Aorta (tissue), 5 donors: ENCODE measurements at places on chromosomes 5 and 9.

DNA sequence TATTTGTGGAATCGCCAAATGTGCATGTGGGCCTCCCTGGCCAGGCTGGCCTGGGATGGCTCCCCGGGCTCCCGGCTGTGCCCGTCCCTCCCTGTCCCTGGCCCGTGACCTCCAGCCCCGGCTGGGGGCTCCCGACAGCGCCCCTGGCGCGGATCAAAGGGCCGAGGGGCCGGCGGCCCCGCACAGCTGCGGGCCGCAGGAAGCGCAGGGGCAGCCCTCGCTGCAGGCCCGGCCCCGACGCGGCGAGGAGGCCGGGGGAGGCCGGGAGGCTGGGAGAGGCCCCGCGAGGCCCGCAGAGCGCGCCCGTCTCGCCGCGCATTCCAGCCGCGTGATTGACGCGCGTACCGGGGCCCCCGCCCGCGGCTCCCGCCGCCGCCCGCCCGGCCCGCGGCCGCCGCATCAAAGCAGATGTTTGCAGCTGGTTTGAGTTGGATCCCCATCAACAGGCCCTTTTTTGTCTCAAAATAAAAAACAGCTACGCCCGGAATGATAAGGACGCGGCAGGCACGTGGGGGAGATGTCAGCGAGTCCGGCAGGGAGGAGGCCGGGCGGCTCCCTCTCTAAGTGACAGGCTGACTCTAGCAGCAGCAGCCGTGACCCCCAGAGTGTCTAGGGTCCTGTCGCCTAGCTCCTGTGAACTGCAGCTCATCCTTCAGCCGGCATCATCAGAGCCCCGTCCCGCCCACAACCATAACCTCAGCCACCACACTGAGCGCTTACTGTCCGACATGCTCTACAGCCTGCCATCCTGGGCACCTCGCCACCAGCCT lies 69.4 kb downstream of the LMX1B start:
- DNase-seq, result no peak

DNA sequence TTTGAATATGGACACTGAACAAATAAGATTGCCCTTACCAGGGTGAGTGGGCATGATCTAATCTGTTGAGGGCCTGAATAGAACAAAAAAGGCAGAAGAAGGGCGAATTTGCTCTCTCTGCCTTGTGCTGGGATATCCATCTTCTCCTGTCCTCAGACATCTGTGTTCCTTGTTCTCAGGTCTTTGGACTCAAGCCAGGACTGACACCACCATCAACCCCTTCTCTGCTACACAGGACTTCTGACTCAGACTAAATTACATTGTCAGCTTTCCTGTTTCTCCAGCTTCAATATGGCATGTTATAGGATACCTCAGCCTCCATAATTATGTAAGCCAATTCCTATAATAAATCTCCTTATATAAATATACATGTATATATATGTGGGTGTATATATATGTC lies 40.8 kb upstream of the SLCO6A1 start:
- no peak for DNase-seq

DNA sequence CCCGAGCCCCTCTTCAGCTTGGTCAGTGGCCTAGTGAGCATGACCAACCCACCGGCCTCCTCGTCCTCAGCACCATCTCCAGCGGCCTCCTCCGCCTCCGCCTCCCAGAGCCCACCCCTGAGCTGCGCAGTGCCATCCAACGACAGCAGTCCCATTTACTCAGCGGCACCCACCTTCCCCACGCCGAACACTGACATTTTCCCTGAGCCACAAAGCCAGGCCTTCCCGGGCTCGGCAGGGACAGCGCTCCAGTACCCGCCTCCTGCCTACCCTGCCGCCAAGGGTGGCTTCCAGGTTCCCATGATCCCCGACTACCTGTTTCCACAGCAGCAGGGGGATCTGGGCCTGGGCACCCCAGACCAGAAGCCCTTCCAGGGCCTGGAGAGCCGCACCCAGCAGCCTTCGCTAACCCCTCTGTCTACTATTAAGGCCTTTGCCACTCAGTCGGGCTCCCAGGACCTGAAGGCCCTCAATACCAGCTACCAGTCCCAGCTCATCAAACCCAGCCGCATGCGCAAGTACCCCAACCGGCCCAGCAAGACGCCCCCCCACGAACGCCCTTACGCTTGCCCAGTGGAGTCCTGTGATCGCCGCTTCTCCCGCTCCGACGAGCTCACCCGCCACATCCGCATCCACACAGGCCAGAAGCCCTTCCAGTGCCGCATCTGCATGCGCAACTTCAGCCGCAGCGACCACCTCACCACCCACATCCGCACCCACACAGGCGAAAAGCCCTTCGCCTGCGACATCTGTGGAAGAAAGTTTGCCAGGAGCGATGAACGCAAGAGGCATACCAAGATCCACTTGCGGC lies 1.8 kb downstream of the EGR1 start:
- DNase-seq, result no peak

DNA sequence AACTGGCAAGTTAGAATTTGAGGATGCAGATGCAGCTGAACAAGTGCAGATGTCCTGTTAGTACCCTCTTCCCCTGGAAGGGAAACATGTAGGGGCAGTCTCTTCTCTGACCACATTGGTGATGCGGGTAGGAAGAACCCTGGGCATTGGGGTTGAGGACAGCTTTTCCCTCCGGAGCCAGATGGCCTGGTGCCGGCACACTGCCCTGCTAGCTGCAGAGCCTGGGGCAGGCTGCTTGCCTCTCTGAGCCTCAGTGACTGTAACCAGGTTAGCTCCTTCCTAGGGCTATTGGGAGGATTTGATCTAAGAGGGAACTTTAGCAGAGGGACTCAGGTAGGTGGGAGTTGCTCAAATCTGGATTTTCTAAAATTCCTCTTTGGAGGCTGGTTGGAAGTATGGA lies 148.4 kb downstream of the HSPA4 start:
- no peak for DNase-seq

DNA sequence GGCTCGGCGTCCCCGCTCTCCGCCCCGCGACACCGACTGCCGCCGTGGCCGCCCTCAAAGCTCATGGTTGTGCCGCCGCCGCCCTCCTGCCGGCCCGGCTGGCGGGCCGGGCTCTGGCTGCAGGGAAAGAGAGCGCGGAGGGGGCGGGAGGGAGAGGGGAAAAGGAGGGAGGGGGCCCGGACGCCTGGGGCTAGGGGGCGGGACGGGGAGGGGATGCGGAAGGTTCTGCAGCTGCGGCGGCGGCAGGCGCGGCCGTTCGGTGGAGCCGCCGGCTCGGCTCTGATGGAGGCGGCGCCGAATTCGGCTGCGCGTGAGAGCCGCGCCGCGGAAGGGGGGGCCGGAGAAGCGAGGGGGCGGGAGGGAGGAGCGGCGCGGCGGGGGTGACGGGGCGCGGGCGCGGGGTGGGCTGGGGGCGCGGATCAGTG lies at the start of gene MARCHF11:
Gene MARCHF11, minus strand, starts transcription at position 281 of the 425 bp plus-strand sequence. Its CDS starts 216 bp downstream, at position 65.
- DNase-seq, result no peak

DNA sequence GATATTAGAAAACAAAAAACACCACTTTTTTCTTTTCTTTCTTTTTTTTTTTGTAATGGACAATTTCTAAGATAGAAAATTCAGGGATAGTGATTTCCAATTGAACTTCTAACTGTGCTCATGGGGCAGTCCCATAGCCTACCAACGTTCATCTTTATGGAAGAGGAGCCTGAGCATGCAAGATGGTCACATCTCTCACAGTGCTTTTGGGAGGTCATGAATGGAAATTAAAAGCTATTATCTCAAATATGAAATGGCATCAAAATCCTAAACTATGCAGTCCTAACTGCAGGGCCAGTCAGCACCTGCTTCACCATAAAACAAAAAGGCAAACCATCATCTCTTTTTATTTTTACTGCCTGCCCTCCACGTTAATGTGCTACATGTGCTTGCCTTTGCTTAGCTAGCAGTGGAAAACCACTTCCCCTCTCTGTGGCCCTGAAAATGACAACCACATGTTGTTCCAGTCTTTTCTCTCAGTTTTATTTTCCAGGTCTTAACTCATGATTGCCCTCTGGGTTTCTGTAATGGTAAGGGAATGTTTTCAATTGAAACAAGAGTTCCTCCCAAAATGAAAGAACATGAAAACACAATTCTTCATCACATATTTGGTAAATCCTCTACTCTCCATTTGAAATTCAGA lies 16.7 kb downstream of the IFNB1 start:
- DNase-seq, result no peak

DNA sequence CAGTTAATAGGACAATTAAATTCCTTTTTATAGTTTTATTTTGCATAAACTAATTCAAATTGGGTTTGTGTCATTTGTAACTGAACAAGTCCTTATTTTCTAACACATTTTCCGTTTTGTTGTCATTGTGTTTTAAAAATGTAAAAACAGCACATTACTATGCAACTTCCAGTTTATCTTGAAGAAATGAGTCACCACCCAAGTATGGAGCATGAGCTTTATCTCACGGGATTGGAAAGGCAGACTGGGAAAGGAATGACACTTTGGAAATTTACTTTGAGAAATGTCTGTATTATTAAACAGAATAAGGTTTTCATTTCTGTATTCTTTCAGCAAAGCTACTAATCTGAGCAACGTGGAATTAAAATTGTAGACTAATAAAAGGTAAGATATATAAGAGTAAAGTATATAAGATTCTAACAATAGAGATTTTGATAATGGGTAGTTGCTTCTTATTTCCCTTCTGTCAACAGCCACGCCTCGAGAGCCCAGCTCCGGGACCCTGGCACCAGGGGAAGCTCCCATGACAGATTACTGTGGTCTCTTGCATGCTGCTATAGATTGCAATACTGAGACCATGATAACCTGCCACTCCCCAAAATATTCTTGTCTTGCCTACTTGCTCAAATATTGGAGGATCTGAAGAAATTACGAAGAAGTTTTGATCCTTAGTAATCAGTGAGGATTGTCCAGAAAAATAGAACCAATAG lies 433.1 kb downstream of the CHSY3 start:
- no peak for DNase-seq

- no peak for DNase-seq
These were observed 57.6 kb downstream of the PTCH1 start for GRCh38 chr9:95459178-95459577.

DNA sequence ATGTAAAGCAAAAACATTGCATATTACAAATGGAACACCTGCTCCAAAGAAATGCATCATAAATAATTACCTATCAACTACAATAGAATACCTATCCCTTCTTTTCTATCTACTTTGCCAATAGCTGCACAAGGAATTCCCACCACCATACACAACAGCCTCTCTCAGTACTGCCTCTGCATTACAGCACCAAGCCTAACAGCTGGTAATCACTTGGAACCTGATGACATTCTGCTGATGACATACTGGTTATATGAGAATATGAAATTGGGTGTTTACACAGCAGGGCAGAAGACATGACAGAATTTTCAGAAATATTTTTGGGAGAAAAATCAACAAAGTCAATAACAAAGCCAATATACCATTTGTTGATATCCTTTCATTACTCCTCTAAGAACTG lies 43.2 kb downstream of the PSMB7 start:
- no peak for DNase-seq

DNA sequence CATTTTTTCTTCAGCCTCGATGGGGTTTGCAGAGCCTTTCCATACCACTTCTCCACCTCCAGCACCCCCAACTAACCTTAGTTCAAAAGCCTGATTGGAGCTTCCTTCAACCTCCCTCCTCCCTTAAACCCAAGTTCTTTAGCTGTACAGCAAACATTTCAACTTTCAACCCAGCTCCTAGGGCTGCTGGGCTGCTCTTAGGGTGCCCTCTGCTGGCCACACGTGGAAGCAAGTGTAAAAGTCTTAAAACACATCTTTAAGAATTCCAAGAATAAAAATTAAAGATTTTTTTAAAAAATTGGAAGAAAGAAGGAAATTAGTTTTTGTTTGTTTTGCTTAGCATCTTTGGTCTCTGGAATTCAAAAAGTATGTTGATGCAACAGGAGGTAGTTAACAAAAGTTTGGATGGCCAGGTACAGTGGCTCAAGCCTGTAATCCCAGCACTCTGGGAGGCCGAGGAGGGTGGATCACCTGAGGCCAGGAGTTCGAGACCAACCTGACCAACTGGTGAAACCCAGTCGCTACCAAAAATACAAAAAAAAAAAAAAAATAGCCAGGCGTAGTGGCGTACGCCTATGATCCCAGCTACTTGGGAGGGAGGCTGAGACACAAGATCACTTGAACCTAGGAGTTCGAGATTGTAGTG lies 15.5 kb upstream of the HSD17B3 start:
- DNase-seq, result no peak

DNA sequence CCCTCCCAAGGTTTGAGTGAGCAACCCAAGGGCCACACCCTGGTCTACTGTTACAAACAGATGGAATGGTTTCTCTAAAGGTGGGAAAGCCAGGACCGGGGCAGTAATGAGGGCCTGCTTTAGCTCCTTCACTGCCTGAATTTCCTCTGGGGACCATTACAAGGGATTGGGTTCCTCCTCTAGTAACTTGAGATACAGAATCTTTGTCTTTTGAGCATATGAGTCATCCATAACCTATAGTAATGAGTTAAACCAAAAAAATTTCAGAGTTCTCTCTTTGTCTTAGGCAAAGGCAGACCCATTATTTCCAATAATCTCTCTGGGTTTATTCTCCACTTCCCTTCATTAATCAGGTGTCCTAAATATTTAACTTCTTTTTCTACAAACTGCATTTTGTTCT lies 618.8 kb downstream of the HINT1 start:
- no peak for DNase-seq

GRCh38 chr9:127022913-127023660 lies 99.3 kb downstream of the ANGPTL2 start:
- DNase-seq, result no peak
